ENCODE measurements at places on chromosomes 12 and 14.

GRCh38 chr12:53074999-53075370 lies 4.2 kb downstream of the SPRYD3 start:
- no peak for DNase-seq

GRCh38 chr14:74975059-74975810 lies 19.8 kb upstream of the PGF start:
- DNase-seq: no peak

DNA sequence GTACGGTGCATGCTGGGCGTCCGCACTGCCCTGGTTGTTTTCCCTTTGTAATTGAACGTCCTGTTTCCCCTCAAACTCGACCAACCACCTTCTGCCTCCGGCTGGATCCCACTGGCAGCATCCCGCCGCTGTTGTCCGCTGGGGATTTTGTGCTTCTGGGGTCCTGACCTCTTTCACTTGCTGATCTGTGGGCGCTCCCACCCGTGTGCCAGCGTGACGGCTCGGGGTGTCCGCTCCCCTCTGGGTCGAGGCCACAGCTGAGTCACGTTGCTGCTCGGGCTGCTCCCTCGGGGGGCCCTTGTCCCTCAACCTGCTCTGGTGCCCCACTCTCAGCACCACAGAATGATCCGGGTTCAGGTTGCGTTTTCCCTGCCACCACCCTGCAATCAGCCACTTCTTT lies 8.0 kb downstream of the PGAM5 start:
- DNase-seq: no peak

- no peak for DNase-seq
These were observed 46.4 kb downstream of the PPM1H start for GRCh38 chr12:62888454-62889110.

GRCh38 chr14:34501004-34501580 lies 38.4 kb downstream of the EAPP start:
- no peak for DNase-seq

DNA sequence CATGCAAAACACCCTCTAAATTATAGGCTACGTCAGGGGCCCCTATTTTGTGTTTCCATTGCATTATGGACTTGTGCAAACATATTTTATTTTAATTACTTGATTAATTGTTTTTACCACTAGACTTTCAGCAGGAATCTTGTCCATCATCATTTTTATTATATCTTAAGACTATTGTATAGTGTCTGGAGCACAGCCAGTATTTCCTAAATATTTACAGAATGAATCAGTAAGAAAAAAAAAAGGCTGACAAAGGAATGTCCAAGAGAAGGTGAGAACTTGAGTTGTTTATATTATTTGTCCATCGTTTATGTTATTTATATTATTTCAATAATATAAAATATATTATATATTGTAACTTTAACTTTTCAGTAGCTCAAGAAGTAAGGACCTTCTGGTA lies 664.7 kb downstream of the SLC6A15 start:
- DNase-seq: no peak

DNA sequence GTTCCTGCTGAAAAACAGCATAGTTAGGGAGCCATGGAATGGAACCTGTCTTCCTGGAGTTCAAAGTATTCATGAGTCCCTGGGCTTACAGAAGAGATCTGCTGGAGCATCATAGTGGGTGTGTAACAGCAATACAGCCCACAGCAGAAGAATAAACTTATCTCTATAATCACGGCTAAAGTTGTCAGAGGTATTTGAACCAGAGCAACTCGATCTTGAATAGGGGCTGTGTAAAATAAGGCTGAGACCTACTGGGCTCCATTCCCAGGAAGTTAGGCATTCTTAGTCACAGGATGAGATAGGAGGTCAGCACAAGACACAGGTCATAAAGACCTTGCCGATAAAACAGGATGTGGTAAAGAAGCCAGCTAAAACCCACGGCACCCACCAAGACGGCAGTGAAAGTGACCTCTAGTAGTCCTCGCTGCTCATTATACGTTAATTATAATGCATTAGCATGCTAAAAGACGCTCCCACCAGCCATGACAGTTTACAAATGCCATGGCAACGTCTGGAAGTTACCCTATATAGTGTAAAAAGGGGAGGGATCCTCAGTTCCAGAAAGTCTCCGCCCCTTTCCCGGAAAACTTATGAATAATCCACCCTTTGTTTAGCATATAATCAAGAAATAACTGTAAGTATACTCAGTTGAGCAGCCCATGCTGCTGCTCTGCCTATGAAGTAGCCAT lies 223.4 kb downstream of the PCNX1 start:
- no peak for DNase-seq

GRCh38 chr14:104582005-104582404 lies 2.4 kb downstream of the C14orf180 start:
- DNase-seq: no peak

DNA sequence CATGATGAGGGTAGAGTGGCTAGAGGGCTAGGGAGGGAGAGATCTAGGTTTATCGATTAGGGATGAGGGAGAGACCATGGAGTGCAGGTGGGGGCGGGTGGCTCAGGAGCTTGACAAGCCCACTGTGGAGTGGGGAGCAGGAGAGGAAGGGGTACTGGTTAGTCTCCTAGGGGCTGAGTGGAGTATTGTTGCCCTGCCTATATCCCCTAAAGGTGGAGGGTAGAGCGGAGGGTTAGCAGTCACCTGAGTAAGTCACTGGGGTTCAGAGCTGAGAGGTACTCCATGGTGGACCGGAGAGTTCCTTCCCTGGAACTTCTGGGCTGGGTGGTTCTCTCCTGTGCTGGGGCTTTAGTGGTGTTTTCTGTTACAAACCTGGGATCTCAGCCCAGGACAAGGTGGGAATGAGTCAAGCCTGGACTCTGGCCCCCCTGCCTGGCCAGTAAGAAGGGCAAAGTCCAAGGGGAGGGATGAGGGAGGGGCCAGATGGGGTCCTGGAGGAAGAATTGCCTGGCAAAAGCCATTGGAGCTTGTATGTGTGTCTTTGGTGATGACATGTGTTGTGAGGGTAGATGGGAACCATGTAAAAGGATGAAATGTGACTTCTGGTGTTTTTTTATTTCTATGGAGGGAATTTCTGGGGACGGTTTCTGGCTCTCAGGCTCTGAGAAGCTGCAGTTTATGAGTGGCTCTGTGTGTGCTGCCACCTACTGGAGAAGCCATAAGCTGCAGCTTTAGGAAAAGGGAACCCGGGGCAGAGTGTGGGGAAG lies at the start of gene CIDEB:
TSS of gene CIDEB (minus strand) at position 403 of the 767 bp plus-strand sequence. CDS start at position 284, 119 bp downstream.
- peak; percentile 72 for DNase-seq

GRCh38 chr12:65840793-65841670 lies 16.7 kb downstream of the HMGA2 start:
- DNase-seq: no peak

DNA sequence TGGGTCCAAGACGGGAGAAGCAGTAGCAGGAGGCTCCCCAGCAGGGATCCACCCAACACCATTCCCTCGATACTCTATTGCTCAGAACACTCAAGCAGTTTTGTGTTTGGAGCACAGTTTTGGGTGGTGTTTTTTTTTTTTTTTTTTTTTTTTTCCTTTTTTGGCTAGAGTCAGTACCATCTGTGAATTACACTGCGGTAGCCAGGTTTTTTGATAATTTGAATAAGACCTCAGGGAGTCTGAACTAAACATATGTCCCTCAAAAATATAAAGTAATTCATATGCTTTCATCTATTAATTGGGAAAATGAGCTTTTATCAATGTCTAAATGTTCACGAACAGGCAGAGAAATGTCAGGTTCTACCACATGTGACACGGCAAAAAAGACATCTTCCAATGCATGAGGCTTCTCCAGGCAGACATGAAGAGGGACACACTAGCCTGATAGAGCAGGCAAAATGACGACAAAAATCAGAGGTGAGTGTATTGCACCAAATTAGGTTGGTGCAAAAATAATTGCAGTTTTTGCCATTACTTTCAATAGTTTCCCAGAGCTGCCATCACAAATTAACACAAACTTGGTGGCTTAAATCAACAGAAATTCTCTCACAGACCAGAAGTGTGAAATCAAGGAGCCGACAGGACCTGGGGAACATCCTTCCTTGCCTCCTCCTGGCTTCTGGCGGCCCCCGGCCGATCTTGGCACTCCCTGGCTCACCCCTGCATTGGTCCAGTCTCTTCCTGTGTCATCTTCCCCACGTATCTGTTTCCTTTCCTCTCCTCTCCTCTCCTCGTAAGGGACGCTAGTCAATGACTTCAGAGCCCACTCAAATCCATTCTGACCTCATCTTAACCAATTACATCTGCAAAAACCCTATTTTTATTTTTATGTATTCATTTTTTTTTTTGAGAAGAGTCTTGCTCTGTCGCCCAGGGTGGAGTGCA lies 33.9 kb downstream of the FOXN3 start:
- DNase-seq: no peak

- no peak for DNase-seq
These were observed 553.7 kb downstream of the FOXG1 start for GRCh38 chr14:29320286-29320685.

DNA sequence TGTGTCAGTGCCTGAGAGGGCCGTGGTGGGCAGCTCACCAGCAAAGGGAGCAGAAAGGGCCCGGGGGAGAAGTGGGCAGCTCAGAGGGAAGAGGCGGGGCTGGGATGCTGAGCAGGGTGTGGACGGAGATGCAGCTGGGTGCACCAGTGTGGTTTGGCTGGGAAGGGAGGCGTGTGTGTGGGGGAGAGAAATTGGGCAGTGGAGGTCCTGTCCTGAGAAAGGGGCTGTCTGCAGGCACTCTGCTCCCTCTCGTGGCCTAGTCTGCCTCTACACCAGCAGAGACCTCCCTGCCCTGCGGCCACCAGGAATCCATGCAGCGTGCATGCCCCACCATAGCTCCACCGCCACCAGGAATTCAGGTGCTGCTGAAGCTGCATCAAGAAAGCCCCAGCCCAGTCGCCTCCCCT lies 6.4 kb downstream of the TMEM121 start:
- no peak for DNase-seq

DNA sequence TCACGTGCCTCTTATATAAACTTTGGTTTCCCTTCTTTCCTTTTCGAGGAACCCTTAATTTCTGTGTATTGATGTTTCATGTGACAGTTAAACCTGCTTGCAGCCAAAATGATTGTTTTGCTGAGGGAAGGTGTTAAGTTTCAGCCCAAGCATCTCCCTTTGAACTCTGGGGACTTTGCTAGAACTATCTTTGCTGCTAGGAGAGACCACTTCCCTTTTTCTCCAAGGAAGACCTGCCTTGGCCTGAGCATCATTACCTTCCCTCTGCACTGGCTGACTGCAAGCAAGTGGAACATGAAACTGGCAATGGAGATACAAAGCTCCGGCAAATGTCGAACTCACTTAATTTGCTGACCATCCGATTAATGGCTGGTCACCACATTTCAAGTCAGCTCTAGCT lies 192.8 kb downstream of the GRIN2B start:
- no peak for DNase-seq

- no peak for DNase-seq
These were observed 17.4 kb downstream of the JDP2 start for GRCh38 chr14:75445236-75445635.

- no peak for DNase-seq
These were observed 999 bp upstream of the AK7 start for GRCh38 chr14:96390965-96391292.

DNA sequence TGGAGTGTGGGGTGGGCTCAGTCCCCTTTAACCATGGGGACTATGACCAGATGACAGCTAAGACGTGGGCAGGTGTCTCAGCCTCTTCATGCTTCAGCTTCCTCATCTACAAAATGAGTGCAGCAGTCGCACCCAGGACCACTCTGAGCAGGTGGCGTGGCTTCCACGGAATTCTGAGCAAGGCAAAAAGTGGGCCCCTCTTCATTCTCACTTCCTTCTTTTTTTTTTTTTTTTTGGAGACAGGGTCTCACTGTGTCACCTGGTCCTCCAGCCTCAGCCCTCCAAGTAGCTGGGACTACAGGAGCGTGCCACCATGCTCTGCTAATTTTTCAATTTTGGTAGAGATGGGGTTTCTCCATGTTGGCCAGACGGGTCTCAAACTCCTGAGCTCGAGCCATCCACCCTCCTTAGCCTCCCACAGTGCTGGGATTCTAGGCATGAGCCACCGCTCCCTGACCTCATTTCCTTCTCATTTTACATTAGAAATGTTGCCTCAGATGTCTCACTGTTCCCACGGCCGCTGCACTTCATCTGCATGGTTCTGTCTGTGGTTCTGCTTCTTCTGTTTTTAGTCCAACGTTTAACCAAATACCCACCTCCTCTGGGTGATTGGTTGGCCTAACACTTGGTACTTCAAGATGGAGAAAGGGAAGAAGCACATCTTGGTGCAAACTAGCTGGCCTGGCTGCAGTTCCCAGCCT lies 41.3 kb upstream of the BCL7A start:
- peak; percentile 48 for DNase-seq

- DNase-seq: no peak
These were observed 11.3 kb upstream of the DACT1 start for GRCh38 chr14:58626431-58626831.

GRCh38 chr12:1582709-1583050 lies 11.7 kb downstream of the FBXL14 start:
- no peak for DNase-seq

- no peak for DNase-seq
These were observed 10.1 kb upstream of the CACNA2D4 start for GRCh38 chr12:1928439-1929121.

DNA sequence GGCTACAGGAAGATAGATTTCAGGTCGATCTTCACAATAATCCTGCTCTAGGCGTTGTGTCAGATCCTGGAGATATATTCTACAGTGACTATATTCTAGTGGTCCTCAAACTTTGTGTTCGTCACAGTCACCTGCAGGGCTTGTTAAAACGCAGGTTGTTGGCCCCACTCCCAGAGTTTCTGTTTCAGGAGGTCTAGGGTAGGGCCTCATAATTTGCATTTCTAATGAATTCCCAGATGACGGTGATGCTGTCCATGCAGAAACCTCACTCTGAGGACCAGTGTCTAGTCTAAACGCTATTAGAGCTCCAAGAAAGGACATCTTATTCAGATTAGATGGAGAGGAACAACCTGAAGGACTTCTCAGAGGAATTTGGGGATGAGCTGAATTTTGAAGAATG lies 13.2 kb upstream of the SLC6A13 start:
- no peak for DNase-seq

DNA sequence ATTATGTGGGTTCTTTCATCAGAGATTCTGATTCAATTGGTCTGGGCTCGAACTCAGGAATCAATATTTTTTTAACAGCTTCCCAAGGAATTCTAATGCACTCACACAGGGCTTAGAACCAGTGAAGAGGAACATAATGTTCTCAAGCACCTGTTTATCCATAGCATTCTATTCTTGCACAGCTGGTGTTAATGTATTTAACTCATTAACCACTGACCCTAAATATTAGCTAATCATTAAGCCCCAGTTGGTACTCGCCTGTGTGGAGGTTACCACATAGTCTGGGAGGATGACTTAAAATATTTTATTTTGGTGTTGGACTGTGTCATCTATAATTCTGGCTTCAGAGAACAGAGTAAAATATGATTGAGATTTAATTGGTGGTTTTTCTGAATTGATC lies 45.3 kb downstream of the LRP6 start:
- DNase-seq: no peak

Measured in activated T-cell treated with anti-CD3 and anti-CD28 coated beads, Interleukin-2, amount 50 U/mL, for 48 hours (primary cell).